ENCODE measurements at places on chromosomes 11 and 22.

- no peak for DNase-seq
Measured at GRCh38 chr22:36147196-36147791, 13.3 kb downstream of the APOL3 start.

DNA sequence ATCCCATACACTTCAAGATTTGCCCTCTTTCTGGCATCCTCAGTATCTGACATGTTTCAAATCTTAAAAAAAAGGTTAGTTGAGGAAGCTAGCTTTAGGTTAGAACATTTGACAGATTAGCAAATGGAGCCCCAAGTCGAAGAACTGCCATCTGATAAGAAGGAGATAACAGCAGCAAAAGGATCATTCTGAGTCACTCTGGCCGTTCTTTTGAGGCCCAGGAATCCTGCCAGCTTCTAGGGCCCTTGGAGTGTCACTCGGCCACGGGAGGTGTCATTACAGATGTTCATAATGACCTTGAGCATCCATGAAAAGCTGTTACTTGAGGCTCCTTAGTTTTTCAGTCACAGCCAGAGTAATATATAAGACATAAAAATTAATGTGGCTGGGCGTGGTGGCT, 132.1 kb upstream of the RASSF10 start:
- DNase-seq: no peak

- no peak for DNase-seq
Measured at GRCh38 chr11:60890696-60891095, 15.7 kb downstream of the PRPF19 start.

DNA sequence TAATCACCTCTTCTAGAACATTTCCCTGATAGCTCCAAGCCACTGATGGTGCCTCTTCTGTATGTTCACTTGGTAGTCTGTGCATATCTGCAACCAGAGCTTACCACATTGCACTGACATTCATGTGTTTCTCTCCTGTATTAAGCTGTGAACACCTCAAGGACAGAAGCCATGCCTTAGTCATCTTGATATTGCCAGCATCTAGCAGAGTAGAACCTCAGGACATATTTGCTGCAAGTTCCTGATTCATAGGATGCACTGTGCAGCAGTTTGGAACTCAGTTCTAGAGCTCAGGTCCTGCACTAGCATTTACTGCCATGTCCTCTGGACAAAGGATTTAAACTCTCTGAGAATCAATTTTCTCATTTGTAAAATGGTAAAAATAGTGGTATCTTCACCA, 722.4 kb upstream of the ANO5 start:
- DNase-seq: no peak

DNA sequence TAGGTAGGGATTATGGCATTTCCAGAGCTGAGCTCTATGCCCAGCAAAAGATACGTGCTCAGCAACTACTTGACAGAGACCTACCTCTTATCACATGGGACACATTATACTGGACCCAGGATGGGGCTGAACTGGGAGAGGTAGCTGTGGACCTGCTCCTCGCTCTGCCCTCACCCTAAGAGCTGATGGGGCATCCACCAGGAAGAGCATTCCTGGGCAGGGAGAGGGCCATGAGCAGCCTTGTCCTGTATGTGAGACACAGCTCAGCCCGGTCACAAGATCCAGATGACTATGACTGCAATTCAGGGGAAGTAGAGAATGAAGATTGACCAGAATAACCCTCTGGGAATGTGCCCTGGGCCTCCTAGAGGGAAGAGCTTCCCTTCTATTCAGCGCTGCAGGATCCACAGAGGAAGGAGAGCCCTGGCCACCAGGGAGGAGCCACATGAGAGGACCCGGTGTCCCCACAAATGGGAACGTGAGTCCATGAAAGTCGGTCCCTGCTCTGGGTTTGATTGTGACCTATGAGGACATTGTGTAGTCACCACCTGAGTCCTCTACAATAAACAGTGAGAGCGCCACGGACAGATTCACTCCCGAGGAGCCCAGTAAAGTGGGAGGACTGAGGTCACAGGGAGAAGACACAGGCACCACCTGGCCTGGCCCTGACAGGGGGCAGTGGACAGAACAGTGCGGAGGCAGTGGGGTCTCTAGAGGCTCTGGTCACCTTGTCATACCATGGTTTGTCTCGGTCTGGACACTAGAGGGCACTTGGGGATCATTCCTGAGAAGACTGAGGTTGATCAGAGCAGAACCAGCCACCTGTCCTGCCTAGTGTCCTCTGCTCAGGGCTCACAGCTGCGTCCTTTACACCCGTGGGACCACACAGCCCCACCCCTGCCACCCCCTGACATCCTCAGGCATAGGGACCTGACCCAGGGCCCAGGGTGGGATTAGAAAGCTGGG, 99.5 kb downstream of the ZNF280B start:
- no peak for DNase-seq

- DNase-seq: no peak
Measured at GRCh38 chr11:225734-226453, 10.2 kb downstream of the SIRT3 start.

DNA sequence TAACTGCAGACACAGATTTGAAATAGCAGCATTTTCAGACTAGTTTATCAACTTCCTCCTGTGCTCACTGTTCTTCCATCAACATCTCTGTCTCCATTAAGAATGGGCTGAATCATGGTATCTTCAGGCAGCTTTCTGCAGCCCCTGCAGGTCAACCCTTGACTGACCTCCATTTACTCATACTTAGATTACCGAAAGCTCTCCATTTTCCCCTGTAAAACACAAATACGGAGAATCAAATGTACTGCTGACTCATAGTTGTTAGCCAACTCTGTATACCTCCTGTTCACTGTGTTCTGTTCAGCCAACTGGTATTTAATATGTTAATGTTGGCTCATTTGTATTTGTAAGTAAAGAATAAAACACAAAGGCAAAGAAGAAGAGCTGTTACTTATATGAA, 364.0 kb downstream of the CASP12 start:
- no peak for DNase-seq

DNA sequence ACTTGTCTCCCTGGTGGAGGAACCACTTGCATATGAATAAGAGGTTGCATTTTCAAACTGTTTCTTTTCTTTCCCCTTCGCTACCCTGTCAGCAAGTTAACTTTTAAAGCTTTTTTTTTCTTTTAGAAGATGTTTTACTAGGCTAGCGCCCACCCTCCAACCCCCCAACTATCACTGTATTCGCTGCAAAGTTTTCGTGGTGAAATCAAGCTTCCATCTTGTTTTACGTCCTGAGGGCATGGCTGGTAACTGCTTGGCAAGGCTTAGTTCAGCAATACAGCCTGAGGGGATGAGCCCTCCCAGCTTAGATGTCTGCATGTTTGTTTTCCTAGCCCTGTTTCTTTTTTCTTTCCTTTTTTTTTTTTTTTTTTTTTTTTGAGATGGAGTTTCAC, 1359.3 kb downstream of the LRRC4C start:
- DNase-seq: no peak

GRCh38 chr11:65251476-65251875, 10.3 kb upstream of the POLA2 start:
- no peak for DNase-seq

DNA sequence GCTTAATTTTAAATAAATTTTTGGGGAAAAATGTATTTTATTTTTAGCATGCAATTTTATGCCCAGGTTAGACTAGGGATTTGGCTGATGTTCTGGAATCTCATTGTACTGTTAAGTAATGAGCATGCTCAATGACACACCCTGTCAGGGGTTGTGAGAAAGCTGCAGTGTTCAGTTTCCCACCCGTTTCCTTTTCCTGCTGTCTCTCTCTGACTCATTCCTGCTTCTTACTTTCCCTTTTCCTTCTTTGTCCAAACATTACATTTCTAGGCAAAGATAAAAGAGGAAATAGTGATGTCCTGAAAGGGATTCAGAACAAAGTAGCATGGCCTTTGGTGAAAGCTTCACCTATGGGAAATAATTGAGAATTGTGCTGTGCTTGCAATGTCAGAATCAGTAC, 22.7 kb downstream of the OOSP3 start:
- DNase-seq: no peak

DNA sequence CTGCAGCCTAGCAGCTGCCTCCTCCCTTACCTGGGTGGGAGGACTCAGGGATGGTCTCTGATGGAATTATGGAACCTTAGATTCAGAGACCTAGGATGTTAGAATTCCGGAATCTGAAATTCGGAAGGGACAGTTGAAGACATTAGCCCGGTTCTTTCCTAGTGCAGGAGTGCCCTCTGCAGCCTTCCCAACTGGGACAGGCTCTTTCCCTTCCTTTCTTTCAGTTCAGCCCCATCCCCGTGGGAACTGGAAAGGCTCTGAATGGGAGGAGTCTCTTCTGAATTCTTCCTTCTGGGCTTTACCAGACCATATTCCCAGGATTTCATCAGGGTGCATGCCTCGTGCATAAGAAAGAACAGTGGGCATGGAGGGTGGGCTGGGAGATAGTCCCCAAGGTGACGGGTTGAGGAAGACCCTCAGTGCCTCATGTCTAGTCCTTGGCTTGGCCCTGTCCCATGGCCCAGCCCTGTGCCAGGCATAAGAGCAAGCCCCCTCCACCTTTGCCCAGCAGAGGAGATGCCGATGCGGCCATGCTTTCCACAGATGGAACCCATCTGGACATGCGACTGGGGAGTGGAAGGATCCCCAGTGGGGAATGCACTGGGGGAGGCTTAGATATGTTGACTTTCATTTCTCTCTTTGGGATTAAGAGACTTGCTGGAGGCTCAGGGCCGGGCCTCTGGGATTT, 14.4 kb downstream of the DNAJB13 start:
- DNase-seq: no peak

- no peak for DNase-seq
Measured at GRCh38 chr11:65150509-65151299, 16.4 kb upstream of the SYVN1 start.

DNA sequence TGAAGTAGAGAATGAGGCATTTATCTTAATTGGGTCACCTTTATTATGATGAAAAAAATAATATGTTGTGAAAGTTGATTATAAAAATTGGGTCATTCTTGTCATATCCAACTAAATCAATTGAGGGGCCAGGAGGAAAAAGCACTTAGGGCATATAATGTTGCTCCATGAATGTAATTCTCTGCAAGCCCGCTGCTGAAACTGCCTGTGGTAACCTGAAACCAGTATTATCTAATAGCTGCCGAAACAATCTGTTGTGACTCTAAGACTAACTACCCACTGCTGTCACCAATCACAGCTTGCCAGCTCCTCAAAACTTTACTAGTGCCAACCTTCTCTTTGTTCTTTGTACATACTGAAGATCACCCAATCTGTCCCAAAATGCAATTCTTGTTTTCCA, 115.8 kb downstream of the ATG16L2 start:
- no peak for DNase-seq

DNA sequence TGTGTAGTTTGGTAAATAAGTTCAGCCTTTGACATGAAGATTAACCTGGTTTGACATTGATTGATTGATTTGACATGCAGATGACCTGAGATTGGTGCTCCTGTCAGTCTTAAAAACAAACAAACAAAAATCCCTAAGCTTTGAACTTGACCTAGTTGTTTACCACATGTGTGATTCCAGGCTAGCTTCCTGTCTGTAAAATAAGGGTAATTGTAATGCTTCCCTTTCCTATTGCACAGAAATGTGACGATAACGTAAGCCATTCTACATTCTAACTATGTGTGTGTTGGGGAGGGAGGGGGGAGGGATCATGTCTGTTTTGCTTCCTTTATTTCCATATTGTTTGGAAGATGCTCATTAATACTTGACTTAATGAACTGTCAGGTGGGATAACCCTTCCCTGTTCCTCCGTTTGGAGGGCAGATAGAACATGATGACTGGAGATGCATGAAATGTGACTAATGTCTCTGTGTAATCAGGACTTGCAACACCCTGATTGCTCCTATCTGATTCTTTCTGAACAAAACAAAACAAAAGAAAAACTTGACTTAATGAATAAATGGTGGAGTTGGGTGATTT, 106.1 kb upstream of the CLMP start:
- DNase-seq: no peak

DNA sequence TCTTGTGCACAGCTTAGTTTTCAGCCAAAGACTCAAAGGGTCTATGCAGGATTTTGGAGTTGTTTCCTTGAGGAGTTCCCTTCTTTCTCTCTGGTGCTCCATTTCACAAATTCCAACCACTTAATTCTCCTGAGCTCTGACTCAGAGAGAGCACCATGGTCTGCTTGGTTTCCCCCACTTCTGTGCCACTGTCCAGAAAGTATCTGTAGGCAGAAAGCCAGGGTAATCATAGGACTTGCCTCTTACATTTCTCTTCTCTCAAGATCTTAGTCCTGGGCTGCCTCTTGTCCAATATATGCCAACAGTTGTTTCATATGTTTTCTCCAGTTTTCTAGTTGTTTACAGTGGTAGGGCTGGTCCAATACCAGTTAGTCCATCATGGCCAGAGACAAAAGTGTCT, 6.4 kb upstream of the MRGPRD start:
- no peak for DNase-seq

- DNase-seq: no peak
Measured at GRCh38 chr22:29044657-29045176, 16.9 kb downstream of the C22orf31 start.
